ENCODE measurements at places on chromosomes 4 and X.

DNA sequence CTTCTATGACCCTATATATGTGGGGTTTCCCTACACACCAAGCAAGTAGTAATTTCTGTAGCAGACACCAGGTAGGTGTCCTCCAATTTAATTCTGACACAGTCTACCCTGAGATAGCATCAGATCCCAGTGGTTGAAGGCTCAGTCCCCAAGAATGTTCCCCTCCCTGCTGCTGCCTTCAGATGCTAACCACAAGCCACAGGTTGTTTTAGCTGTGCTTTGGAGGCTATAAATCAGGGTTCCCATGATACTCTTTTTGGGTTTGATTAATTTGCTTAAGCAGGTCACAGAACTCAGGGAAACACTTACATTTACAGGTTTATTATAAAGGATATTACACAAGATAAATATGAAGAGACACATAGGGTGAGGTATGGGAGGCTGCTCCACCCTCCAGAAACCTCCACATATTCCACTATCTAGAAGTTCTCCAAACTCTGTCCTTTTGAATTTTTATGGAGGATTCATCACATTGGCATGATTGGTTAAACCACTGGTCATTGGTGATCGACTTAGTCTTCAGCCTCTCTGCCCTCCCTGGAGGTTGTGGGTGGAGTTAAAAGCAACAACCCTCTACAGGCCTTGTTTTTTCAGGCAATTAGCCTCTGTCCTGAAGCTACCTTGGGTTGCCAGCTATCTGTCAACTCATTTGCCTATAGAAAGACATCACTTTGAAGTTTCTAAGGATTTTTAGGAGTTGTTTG, 50.8 kb downstream of the GRIA2 start:
- DNase-seq, result peak; percentile 3

DNA sequence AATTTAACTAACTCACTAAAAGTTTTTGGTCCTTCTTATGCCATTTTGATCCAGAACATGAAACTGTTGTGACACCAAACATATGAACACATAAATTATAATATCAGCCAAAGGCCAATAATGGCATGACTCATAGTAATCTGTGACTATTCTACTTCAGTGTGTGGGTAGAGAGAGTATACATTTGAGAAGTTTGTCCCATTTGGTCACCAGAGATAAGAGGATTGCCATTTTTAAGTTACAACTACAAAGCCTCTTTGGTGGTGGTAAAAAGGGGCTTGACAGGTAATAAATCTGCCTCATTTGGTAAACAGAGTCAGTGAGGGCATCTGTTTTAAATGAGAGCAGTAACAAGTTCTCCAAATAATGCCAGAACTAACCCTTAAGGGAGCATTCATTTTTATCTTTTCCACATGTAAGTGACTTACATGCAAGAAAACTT, 117.9 kb downstream of the TBC1D19 start:
- DNase-seq, result peak; percentile 7

DNA sequence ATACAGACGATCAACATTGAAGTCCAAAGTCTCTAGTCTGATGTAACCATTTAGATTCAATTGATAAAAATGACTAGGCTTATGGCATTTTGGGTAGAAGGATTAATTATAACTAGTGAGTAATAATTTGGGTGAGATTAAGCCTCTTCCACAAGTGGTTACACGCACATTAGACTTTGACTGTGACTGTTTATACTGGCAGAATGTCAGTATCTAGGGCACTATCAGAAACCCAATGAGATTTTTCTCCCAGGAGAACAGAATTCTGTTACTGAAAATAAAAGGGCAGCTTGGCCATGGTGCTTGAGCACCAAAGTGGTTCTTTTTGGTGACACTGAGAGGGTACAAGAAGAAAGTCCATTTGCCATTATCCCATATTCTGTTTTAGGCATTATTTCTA, 3.3 kb downstream of the PLS3 start:
- no peak for DNase-seq

DNA sequence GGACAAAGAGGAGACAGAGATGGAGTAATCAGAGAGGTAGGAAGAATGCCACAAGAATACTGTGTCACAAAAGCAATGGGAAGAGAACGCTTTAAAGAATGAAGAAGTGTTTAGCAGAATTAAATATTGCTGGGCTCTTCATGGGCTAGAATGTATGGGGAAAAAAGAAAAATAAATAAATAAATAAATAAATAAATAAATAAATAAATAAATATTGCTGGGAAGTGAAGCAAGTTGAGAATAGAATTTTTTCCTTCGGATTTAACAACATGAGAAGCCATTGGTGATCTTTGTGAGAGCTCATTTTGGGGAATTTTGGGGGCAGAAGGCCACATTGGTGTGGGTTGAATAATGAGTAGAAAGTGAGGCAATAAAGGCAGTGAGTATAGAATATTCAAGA, 59.7 kb upstream of the FRMPD3 start:
- DNase-seq, result no peak

DNA sequence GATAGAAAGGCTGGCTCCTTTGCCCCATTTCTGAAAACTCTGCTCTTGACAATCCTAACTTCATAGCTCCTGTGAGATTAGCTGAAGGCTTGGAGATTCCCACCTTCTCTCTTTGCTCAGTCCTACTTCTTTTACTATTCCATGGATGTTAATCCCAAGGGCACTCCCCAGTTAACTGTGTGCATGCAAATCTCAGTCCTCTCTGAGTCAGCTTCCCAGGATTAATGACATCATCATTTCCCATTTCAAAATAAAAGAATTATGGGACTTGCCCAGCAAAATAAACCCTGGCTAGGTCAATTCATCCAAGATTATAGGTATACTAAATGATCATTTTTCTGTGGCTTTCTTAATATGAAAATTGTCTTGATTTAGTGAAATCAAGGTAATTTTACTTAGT, 328.6 kb upstream of the NR3C2 start:
- DNase-seq, result no peak

GRCh38 chr4:143514497-143514896, 995 bp downstream of the SMARCA5 start:
- DNase-seq, result peak; percentile 50

GRCh38 chr4:3725936-3726870, 40.0 kb upstream of the ADRA2C start:
- DNase-seq, result no peak

GRCh38 chr4:23134331-23134730, 441.6 kb downstream of the GBA3 start:
- DNase-seq, result no peak

- no peak for DNase-seq
Observed at GRCh38 chr4:123770884-123771283, 374.3 kb downstream of the SPRY1 start.

DNA sequence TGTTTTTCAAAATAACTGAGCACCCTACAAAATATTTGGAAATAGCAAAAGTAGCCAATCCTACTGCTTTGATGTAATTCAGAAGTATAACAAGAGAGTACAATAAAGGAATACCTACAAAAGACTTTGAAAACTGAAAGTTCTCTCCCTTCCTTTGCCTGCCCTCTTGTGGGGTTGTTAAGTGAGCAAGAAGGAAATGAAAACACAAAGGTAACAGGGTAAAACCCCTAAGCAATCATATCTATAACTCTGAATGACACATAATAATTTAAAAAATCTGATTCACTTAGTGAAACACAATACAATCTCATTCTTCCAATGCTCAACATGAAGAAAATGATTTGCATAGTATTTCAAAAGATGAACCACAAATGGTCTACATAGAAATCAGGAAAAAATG, 98.2 kb downstream of the FRYL start:
- peak; percentile 9 for DNase-seq

DNA sequence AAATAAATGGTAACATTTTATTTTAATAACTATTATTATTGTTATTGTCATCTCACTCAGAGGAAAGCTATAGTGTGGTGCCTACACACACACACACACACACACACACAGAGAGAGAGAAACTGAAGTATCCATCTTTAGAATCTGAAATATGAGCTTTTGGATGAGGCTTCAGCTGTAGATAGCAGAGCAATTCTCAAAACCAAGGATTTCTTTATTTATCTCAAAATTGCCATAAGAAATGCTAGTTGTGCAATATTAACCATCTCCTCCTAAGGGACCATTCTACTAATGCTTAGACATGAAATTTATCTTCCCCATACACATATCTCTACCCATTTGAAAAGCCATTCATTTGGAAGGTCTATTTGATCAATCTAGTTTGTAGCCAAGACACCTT, 50.1 kb upstream of the SGMS2 start:
- no peak for DNase-seq

DNA sequence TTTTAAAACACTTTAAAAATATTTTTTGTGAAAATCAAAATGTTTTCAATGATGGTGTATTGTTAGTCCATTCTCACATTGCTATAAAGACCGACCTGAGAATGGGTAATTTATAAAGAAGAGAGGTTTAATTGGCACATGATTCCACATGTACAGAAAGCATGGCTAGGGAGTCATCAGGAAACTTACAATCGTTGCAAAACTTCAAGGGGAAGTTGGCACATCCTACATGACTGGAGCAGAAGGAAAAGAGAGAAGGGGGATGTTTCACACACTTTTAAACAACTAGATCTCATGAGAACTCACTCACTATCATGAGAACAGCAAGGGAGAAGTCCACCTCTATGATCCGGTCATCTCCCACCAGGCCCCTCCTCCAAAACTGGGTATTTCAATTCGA, 110.7 kb downstream of the TMEM47 start:
- no peak for DNase-seq

DNA sequence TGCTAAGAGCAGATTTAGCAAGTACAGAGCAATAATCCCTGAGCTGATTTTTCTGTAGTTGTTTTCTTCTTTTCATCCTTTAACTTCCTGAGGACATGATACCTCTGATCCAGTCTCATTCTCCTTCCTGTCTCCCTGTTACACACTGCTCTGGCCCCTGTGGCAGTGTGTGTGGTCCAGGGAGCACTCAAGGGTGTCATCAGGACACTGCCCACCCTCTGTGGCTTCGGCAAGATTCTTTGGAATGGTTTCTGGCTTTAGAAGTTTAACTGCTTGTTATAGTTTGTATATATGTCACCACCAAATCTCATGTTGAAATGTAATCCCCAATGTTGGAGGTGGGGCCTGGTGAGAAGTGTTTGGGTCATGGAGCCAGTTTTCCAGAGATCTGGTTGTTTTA, 637.3 kb downstream of the BCOR start:
- no peak for DNase-seq

DNA sequence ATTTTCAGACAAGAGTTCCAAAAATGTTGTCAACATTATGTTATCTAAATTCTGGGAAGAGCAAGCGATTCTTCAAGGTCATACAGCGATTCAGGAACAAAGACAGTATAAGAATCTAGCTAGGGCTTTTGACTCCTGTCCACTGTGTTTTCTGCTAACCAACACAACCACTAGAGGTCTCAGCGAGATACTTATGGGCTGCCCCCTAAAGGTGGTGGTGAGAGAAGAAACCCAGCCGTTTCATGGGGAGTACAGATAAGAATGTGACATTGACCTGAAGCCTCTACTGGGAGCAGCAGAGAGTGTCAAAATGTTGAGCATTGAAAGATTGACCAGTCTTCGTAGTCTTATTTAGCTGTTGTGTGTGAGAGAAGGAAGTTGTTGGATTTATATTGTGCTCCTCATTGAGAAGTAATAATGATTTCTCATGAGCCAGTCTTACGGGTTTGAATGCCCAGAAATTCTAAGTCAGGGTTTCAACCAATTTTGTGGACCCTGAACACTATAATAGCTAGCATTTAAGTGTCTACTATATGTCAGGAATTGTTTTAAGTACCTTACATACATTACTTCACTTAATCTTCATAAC, 168.3 kb downstream of the SPRY1 start:
- DNase-seq, result peak; percentile 81

- no peak for DNase-seq
Observed at GRCh38 chr4:30056016-30056766, 664.0 kb upstream of the PCDH7 start.

DNA sequence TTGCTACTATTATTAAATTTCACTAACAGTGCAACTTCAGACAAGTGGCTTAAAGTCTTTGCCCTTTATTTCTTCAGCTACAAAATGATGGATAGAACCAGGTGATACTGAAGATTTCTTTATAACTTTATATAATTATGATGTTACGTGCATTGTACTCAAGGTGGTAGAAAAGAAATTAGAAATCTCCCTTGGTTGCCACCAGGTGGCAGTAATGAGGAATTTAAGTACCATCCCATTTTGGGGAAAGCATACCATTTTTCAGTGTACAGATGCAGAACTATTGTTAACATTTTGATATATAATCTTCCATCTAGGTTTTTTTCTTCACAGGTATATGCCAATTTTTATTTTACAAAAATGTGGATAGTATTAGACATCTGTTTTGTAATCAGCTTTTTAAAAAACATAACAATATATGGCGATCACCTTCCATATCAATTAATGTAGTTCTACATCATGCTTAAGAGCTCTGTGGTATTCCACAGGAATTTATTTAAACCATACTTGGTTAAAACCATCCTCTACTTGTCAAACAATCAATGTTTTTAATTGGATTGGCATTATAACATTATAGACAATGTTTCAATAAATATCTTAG, 37.7 kb upstream of the RAB33B start:
- DNase-seq, result peak; percentile 33

GRCh38 chrX:98607739-98608138, 1724.0 kb downstream of the RPA4 start:
- DNase-seq, result no peak

- DNase-seq, result no peak
Observed at GRCh38 chr4:26819478-26820095, 41.1 kb upstream of the STIM2 start.

DNA sequence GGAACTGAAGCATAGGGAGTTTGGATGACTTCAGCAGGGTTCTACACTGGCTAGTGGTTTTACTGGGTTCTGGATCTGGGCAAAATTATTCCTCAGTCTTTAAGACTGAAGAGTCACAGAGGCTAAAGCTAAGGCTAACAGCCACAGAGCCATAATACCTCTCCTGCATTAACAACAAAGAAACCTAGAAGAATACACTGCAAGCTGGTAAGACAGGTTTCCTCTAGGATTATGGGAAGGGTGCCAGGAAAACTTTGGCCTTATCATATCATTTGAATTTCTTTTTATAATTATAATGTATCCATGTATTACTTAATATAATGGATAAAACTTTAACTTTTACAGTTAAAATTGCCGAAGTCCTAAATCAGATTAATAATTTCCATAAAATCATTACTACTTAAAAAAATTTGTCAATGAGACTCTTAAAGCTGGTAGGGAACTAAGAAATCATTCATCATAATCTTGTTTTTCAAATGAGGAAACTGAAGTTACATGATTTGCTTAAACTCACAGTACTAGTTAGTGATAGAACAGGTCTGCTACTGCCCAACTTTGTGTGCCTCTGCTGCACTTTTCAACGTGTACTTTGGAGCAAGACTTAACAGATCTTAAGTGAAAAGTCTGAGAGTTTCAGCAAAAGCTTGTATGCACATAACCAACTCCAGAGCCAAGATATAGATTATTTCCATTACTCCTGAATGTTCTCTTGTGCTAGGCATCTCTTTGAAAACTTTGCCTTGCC, 24.2 kb upstream of the PGRMC2 start:
- DNase-seq, result no peak

DNA sequence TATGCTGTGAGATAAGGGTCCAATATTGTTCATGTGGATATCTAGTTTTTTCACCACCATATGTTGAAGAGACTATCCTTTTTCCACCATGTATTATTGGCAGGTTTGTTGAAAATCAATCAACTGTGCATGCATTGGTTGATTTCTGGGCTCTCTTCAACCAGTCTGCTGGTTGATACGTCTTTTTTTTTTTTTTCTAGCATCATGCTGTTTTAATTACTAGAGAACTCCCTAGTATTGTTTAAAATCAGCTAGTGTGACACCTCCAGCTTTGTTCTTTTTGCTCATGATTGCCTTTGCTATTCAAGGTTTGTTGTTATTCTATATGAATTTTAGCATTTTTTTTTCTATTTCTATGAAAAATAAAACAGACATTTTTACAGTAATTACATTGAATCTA, 123.9 kb downstream of the SLC7A11 start:
- no peak for DNase-seq

Measured in AG08395 (cell line).